Inflammatory macrophage treated with lipopolysaccharide for 1 hour (primary cell): ENCODE measurements at places on chromosomes 11 and 22.
A peak's percentile ranks its signal among the peaks of the same experiment; 100 is the strongest.

DNA sequence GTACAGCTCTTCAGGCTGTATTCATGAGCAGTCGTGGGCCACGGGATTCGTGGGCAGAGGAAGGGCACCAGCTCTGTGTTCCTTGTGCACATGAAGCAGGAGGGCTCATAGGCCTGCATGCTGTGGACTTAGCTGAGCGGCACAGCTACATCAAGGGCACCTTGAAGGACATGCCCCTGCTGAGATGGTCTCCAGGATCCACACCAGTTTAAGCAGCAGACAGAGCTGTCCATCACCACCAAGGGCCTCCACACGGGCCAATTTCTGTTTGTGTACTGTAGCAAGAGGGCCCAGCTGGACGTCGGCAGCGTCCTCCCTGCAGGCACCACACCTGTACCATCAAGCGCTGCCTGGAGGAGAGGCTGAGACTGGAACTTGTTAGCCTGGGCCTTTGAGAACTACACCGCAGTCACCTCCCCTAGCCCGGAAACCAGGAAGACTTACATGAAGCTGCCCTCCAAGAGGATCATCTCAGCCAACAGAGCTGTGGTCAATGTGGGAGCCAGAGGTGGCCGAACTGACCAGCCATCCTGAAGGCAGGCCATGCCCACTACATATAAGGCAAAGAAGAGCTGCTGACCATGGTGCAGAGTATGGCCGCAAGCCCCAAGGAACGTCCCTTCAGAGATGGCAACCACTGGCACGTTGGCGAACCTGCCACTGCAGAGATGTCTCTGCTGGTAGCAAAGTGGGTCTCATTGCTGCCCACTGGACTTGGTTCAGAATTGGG, 32.7 kb upstream of the GNB1L start:
- DNase-seq: no peak

DNA sequence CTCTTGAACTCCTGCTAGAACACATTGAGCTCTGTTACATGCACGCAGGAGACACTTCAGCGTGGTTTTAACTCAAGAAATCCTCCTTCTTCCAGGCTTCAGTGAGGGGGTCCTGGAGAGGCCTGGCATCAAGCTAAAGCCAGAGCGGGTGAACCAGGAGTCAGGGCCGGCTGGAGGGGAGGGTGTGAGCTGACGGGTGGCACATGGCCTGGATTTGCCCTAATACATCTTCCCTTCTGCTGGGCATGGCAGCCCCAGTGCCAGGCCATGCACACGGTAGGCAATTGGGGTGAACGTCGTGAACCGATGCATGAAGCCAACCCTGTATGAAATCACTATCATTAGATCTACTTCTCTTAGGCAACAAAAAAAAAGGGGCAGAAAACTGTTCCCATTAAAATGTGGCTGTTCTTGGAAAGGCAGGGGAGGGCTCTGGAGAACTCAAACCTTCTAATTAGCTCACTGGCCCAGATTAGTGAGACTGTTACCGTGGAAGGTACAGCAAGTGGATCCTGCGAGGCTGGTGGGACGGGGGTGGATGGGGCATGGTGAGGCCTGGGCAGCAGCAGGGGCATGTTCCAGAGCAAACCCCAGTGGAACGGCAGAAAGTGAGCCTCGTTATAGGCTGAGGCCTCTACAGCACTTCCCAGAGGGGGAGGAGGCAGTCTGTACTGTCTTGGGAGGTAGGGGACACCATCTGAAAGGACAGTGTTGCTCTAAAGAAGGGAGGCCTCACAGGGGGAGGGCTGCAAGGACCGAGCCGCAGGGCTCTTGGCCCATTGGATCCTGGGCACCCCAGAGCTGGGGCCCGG, 10.6 kb downstream of the IFT27 start:
- DNase-seq: no peak

GRCh38 chr22:18023509-18024275, 669 bp downstream of the MICAL3 start:
- no peak for DNase-seq

GRCh38 chr11:131234221-131234620, 136.2 kb upstream of the NTM start:
- no peak for DNase-seq

GRCh38 chr11:104738208-104738607, 160.1 kb downstream of the CASP12 start:
- DNase-seq: no peak

DNA sequence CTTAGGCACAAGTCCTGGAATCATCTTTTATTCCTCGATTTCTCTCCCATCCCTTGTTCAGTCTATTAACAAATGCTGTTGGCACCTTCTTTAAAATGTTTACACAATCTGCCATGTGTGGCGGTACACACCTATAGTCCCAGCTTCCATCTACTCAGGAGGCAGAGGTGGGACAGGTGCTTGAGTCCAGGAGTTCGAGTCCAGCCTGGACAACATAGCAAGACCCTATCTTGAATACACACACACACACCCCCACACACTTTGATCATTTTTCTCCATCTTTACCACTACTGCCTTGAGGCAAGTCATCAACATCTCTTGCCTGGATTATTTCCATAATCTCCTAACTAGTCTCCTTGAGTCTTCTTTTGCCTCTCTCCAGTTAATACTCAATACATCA, 13.7 kb upstream of the ZBTB44 start:
- DNase-seq: no peak

DNA sequence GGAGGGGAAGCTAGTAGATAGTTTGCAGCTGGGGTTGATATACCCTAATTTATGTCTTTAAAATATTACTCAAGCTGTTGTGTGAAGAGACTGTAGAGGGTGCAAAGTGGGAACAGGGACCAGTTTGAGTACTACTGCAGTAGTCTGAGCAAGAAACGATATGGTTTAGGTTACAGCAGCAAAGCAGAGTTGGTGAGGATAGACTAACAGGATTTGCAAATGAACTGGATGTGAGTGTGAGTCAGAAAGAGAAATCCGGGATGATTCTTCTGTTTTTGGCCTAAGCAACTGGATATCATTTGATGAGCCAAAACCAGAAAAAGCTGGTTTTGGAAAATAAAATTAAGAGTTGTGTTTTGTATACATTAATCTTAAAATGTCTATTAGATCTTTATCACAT, 749.5 kb upstream of the CCDC90B start:
- DNase-seq: no peak

DNA sequence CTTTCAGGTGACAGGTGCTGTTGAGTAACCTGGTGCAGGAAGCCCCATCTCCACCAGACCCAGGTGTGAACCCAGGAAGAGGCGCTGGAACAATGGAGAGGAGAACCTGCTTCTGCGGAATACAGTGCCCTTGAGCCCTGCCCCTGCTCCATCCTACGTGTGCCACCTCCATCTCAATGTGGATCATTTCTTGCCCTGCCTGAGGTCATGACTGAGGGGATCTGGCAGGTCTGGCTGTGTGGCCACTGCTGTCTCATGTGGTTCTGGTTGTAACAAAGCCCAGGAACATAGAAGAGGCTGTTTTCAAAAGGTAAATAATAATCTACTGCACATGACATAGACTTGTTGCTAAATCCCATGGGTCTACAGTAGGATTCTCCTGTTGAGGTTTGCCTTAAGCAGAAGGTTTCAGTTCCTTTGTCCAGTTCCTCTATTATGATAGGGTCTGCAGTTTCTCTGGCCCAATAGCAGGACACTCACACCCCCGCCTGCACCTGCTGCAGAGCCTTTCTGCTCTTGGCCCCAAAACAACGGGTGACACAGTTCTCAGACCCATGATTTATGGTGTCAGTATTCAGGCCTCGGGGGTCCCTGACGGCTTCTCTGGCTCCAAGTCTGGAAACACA, 113.5 kb upstream of the IGLL5 start:
- DNase-seq: peak; percentile 48

GRCh38 chr11:33866936-33867335, 24.9 kb downstream of the LMO2 start:
- no peak for DNase-seq
